ENCODE measurements at places on chromosomes 16 and 17. TPM values are rescaled to one million over a fixed set of nuclear protein-coding genes. Genes with fewer than 3 reads are reported as not detected.

The SLC35G6 gene
- total RNA-seq, result not detected

The SPAG5 gene
- 16.9 TPM for total RNA-seq

The GPR139 gene
- total RNA-seq, result not detected

The OR4D1 gene
- total RNA-seq, result not detected

The TBC1D3H gene
- total RNA-seq, result not detected

The OTOA gene
- total RNA-seq, result not detected

The GNG13 gene
- not detected for total RNA-seq
